ENCODE measurements at places on chromosomes 5 and 9. TPM values are rescaled to one million over a fixed set of nuclear protein-coding genes. Genes with fewer than 3 reads are reported as not detected.

Gene NEUROG1
- polyA plus RNA-seq: not detected

Gene RLN1
- not detected for polyA plus RNA-seq

Gene SIGMAR1
- 196 TPM for polyA plus RNA-seq

GRCh38 chr5:50663636-50664035, 2.8 kb upstream of the PARP8 start:
- no peaks in the 10 kb centered on the region for H3K27me3 ChIP-seq
- no peak for DNase-seq
- no peaks in the 10 kb centered on the region for H3K4me1 ChIP-seq
- H3K36me3 ChIP-seq: no peaks in the 10 kb centered on the region
- H3K4me3 ChIP-seq: no peak overlapping the region
- H3K27ac ChIP-seq: no peak overlapping the region

- H3K36me3 ChIP-seq: no peaks in the 10 kb centered on the region
- H3K4me3 ChIP-seq: no peak overlapping the region
- DNase-seq: no peak
- no peaks in the 10 kb centered on the region for H3K4me1 ChIP-seq
- H3K27ac ChIP-seq: no peak overlapping the region
These were observed 174.9 kb upstream of the PAPPA start for GRCh38 chr9:115978659-115979096.

- DNase-seq: no peak
- H3K27me3 ChIP-seq: peaks cover 5% of the 10 kb centered on the region
- no peak overlapping the region for H3K4me3 ChIP-seq
- H3K36me3 ChIP-seq: no peaks in the 10 kb centered on the region
- no peak overlapping the region for H3K27ac ChIP-seq
These were observed 2.0 kb upstream of the RXFP3 start for GRCh38 chr5:33934176-33934575.

Gene CA9
- 0.93 TPM for polyA plus RNA-seq

Gene FRRS1L
- polyA plus RNA-seq: not detected

DNA sequence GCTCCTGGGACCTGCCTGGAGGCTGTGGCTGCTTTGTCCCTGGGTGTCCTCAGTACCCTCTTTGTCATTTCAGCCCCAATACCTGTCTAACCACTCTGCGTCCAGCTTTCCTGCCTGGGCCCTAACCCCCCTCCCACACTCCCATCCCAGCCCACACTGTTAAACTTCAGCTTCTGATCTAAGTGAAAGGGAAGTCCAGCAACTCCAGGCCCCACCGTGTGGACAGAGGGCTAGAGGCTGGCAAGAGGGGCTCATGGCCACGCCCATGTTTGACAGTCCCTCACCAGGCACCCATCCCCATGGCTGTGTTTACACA, 56.3 kb downstream of the SEMA4D start:
- no peak for DNase-seq
- no peak overlapping the region for H3K27ac ChIP-seq
- H3K36me3 ChIP-seq: no peaks in the 10 kb centered on the region
- H3K27me3 ChIP-seq: no peaks in the 10 kb centered on the region

DNA sequence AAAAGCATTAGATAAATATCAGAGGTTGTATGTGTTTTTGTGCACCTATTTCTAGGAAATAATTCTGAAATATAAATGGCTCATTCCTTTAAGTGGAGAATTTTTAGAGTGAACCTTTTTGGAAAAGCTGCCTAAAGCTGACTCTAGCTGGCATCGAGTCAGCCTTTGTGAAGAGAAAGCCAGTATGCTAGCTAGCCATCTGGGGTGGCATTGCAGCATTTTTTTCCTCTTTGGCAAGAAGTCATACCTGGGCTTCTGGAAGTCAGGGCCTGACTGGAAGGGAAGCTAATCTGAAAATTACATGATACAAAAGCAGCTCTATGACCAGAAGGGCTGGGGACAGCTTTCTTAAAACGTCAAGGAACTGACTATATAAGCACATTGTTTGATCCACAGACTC, 19.7 kb downstream of the ANP32B start:
- H3K4me3 ChIP-seq: no peak overlapping the region
- no peak for DNase-seq
- H3K36me3 ChIP-seq: peaks cover 44% of the 10 kb centered on the region
- H3K27ac ChIP-seq: no peak overlapping the region
- H3K4me1 ChIP-seq: no peaks in the 10 kb centered on the region
- no peaks in the 10 kb centered on the region for H3K27me3 ChIP-seq

Gene LHX3
- polyA plus RNA-seq: not detected

Gene HBEGF
- 0.90 TPM for polyA plus RNA-seq

Gene CTXN3
- not detected for polyA plus RNA-seq

- H3K36me3 ChIP-seq: no peaks in the 10 kb centered on the region
- H3K27me3 ChIP-seq: peaks cover 2% of the 10 kb centered on the region
- no peak overlapping the region for H3K4me3 ChIP-seq
- DNase-seq: no peak
These were observed 3.1 kb upstream of the FREM1 start for GRCh38 chr9:14913366-14913765.

DNA sequence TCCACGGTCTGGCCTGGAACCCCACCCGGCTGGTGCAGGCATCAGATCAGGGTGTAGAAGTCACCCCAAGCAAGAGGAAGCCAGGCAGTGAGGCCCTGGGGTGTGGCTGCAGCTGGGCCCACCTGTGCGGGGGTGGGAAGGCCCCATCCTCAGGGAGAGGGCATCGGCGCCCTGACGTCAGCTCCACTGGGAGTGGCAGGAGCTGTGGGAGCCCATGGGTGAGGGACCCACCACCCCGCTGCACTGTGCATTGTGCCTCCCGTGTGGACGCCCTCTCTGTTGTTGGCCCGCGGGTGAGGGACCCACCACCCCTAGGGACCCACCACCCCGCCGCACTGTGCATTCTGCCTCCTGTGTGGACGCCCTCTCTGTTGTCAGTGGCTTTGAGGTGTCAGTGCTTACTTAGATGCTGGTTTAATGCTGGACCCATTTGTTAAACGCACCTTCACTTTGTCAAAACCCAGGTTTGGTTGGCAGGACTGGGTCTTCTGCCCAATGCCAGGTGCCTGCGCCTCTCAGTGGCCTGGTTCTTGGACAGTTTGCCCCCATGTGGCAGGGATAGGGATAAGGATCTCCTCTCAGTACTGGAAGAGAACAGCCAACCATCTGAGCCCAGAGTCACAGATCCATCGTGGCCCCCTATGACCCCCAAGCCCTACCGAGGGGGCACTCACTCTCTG, 6.9 kb upstream of the EXOC3 start:
- no peaks in the 10 kb centered on the region for H3K4me1 ChIP-seq
- no peaks in the 10 kb centered on the region for H3K27me3 ChIP-seq
- no peak overlapping the region for H3K4me3 ChIP-seq
- no peak for DNase-seq
- H3K36me3 ChIP-seq: no peaks in the 10 kb centered on the region

Gene RAB3C
- polyA plus RNA-seq: 4.6 TPM
